ENCODE measurements at places on chromosomes 1 and 21.

- no peak for DNase-seq
Observed at GRCh38 chr1:227343206-227343605, 24.9 kb upstream of the CDC42BPA start.

- no peak for DNase-seq
Observed at GRCh38 chr1:62436039-62436465, 797 bp upstream of the USP1 start.

- DNase-seq = no peak
Observed at GRCh38 chr1:194309269-194309668, 1122.9 kb upstream of the B3GALT2 start.

DNA sequence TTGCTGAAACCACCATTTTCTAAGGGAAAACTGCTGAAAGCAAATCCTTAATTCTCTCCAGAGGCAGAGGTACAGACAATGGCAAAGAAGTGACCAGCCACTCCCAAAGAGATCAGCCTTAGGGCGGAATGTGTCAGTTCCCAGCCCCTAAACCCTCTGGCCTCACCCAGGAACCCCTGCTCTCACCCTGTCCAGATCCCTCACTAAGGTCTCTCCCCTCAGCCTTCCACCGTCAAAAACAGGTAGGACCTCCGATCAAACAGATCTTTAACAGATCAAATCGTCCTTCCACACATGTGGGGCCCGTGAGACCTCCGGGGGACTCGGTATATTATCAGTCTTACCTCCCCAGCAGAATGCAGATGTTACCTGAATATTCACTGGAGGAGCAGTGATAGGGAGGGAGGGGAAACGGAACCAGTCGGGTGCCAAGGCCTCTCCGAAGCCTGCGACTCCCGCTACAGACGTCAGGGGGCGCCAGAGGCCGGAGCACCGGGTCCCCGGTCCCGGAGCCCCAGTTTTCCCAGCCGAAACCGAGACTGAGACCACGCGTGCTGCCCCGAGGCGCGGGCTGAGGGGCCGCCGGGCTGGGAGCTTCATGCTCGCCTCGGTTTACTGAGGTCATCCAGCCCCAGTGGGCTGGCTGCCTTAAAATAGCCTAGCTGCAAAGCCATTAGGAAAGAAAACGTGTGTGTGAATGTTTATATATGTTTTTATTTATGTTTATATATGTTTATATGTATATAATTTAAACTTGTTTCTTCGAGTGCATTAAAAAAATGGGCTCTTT, 23.6 kb downstream of the GPA33 start:
- DNase-seq = peak; percentile 70

GRCh38 chr1:175823406-175823805, 80.0 kb upstream of the TNR start:
- no peak for DNase-seq

GRCh38 chr1:98989556-98989907, 15.1 kb downstream of the PLPPR5 start:
- no peak for DNase-seq

- DNase-seq = no peak
Observed at GRCh38 chr1:150532860-150533259, 16.3 kb upstream of the ADAMTSL4 start.

GRCh38 chr1:31927661-31927980, 10.5 kb downstream of the PTP4A2 start:
- DNase-seq = no peak

DNA sequence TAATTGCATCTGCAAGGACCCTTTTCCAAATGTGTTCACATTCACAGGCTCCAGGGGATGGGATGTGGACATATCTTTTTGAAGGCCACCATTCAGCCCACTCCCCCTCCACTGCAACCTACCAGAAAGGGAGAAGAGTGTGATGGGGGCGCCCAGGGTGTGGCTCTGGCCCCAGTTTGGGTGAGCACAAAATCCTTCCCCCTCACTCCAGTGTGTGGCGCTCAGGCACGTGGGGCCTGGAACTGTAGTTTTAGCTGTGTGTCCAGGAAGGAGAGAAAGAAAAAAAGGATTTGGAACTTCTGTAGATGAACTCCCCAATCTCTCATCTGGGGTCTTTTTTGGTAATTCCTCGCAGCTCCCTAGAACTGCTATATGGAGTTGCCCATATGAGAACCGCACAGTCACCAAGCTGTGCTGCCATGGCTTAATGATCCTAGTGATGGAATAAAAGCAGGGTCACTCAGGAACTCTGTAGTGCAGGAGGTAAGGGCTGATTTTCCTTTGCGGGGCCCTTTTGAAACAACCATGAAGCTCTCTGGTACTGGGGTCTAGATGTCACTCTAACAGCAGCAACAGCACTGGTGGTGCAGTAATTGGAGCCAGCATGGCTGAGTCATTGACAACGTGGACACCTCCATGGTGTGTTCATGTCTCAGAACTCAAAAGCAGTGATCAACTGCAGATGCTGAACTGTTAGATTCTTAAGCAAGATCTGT, 17.0 kb downstream of the AGT start:
- DNase-seq = no peak

DNA sequence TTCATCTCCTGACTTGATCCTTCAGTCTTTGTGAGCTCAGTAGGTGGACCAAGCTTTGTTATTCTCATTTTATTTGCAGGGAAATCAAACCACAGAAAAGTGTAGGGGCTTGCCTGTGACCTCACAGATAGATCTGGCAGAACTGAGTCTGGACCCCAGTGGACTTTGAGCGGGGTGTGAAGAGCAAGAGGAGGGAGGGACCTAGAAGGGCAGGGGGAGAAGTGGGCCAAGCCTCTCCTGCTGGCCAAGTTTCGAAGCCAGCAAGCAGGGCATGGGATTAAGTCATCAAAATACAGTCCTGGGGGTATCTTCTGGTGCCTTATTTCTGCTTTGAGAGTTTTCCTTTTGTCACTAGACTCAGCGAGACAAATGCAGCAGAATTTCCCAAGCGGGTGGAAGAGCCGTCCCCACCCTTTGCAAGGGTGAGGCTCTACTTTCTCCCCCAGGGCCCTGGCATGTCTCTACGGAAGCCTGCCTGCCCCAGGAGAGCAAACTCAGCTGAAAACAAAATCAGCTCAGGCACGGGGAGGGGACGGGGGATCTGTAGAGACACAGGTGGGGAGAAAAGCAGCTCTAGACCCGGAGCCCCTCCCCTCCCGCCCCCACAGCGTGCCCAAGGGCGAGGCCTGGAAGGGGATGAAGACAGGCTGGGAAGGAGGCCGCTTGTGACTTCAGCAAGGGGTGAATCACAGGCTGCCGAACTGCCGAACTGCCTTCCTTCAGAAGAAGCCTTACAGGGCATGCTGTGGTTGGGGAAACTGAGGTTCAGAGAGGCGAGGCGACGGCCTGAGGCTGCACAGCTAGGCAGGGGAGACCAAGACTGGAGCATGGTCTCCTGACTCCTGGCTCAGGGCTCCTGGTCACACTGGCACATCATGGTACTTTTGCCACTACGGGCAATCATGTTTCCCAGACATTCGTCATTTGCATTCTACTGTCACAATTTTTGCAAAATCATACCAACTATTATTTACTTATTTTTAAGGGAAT, 19.2 kb downstream of the PKP1 start:
- DNase-seq = no peak

DNA sequence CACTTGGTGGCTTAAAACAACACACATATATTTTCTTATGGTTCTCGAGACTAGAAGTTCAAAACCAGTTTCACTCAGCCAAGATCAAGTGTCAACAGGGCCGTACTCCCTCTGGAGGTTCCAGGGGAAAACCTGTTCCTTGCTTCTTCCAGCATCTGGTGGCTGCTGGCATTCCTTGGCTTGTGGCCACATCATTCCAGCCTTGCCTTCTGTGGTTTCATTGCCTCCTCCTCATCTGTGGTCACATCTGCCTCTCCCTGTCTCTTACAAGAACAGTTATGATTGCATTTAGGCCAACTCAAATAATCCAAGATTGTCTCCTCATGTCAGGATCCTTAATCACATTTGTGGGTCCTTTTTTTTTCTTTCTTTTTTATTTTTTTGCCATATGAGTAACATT, 240.7 kb upstream of the HOOK1 start:
- no peak for DNase-seq

- no peak for DNase-seq
Observed at GRCh38 chr1:180693564-180694244, 61.9 kb downstream of the XPR1 start.

GRCh38 chr1:67534627-67535065, 104.4 kb upstream of the SERBP1 start:
- no peak for DNase-seq

- peak; percentile 85 for DNase-seq
Observed at GRCh38 chr1:206935491-206936067, 10.7 kb downstream of the PIGR start.

DNA sequence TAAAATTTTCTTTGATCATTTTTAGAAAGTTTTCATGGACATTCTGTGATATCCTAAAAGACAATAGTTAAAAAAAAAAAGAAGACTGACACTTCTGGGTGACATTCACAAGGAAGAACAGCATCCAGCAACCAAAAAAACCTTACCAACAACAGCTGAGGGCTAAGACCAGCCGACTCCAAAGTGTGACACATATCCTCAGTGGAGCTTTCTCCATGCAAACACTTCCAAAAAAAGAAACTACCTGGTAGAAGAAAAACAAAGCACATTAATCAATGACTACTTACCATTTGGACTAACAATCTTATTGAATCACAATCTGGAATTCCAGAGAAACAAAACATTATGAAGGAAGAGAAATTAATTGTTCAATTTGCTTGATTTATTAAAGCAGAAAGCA, 88.2 kb downstream of the IARS2 start:
- no peak for DNase-seq

GRCh38 chr1:12669529-12670068, 25.7 kb downstream of the AADACL4 start:
- no peak for DNase-seq

- no peak for DNase-seq
Observed at GRCh38 chr1:58849551-58849950, 65.7 kb upstream of the JUN start.
